Activated T-helper 1 cell treated with anti-CD3 and anti-CD28 coated beads, Interleukin-2, amount 50 U/mL, for 16 hours (primary cell): ENCODE measurements at places on chromosomes 3 and 15.

- no peak for DNase-seq
Observed at GRCh38 chr15:59741274-59741906, 52.3 kb upstream of the BNIP2 start.

GRCh38 chr15:31511707-31512310, 185.2 kb downstream of the KLF13 start:
- DNase-seq, result no peak

- DNase-seq, result no peak
Observed at GRCh38 chr3:45547764-45548680, 46.5 kb upstream of the LIMD1 start.

DNA sequence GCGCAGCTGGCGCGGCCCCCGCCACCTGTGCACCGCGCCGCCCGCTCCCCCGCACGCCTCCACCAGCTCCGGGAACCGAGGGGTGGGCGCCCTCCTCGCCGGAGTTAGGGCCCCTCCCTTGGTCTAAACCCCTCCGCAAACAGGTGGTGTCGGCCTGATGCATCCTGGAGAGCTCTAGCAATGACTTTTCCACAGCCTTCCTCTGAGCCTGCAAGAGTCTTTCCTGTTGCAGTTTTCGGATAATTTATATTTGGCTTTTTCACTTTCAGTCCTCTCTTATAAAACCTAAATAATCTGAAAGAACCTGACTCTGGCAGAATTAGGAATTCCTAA, 334 bp upstream of the IGSF11 start:
- no peak for DNase-seq

GRCh38 chr3:81393251-81393650, 368.2 kb downstream of the GBE1 start:
- no peak for DNase-seq

DNA sequence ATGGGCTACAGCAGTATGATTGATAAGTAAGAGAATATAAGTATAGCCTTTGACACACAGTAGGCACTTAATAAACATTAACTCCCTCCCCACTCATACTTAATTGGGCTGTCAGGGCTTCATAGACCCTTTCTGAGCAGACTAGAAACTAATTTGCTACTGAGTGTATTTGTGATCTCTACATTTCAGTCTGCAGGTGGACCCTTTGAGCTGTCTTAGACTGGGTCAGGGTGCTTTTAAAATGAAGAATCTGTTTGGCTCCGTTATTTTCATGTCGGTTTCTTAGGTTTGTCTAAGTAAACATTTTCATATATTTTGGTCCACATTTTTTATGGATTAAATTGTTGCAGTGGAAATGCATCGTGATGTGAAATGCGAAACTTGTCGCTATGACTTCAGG, 50.3 kb upstream of the SELENOK start:
- no peak for DNase-seq

- no peak for DNase-seq
Observed at GRCh38 chr3:122498152-122498551, 16.6 kb downstream of the KPNA1 start.

- DNase-seq, result no peak
Observed at GRCh38 chr3:10273702-10274305, 18.9 kb downstream of the GHRL start.

- no peak for DNase-seq
Observed at GRCh38 chr3:155435821-155436220, 142.3 kb upstream of the STRIT1 start.

DNA sequence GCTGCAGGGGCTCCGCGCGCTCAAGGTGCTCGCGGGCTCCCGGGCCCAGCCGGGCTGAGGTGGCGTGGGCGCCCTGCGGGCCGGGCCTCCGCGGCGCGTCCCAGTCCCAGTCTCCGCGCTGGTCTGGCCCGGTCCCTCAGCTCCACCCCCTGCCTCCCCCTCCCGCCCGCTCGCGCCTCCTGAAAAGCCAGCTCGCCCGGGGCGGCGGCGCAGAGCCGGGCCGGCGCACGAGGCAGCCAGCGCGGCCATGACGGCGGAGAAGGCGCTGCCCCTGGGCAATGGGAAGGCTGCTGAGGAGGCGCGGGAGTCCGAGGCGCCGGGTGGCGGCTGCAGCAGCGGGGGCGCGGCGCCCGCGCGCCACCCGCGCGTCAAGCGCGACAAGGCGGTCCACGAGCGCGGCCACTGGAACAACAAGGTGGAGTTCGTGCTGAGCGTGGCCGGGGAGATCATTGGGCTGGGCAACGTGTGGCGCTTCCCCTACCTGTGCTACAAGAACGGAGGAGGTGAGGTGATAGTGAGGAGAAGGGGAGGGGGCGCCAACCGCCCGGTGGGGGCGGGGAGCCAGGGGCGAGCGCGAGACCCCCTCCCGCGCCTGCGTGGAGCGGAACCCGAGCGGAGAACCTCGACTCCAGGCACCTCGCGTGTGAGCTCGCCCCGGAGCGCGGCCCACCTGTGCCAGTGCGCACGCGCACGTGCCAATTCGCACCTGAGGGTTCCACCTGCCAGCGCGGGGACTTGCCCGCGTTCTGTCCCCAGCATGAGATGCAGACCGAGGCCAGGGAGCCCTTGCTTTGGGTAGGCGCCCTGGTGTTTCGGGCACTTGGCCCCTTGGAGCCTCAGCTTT, at the start of gene SLC6A11:
TSS of gene SLC6A11 (plus strand) at position 210 of the 844 bp plus-strand sequence. CDS start at position 248, 38 bp downstream.
- DNase-seq, result no peak

DNA sequence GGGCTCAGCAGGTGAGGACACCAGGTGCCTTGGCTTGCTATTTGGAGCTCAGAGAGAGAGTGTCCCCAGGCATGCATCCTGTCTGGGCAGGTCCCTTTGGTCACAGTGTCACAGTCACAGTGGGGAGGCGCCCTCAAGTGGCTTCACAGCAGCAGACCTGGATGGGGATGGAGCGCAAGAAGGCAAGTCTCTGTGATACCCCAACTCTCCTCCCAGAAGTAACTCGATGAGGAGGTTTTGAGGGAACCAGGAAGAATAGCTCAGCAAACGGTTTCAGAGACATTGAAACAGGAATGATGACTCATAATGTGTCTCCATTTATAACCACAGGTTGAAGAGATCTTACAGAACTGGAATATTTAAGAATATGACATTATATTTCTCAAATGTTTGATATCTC, 66.5 kb upstream of the SH3GL3 start:
- DNase-seq, result no peak

- no peak for DNase-seq
Observed at GRCh38 chr3:60140160-60140559, 1090.3 kb upstream of the CFAP20DC start.

- no peak for DNase-seq
Observed at GRCh38 chr3:160091441-160091840, 102.8 kb downstream of the IL12A start.

DNA sequence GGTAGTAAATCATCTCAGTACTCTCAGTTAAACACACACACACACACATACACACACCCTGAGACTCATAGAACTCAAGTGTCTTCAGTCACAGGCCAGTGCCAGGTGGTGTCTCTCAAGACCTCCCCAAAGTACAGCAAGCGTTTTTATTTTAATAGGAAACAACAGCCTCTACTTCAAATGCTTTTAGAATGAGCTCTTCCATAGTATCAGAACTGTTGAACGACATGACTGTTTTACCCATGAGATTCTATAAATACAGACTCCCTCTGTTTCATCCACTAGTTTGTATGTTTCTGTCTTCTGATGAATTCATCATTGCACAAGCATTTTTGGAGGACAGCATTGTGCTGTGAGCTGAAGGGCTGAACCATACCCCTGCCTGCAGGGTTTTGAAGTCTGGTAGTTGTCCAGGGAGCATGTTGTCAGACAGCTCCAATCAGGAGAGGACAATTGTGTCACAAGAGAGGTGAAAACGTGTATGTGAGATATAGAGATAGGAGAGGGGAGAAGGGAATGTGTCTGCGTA, 201.0 kb upstream of the BCL6 start:
- DNase-seq, result no peak

DNA sequence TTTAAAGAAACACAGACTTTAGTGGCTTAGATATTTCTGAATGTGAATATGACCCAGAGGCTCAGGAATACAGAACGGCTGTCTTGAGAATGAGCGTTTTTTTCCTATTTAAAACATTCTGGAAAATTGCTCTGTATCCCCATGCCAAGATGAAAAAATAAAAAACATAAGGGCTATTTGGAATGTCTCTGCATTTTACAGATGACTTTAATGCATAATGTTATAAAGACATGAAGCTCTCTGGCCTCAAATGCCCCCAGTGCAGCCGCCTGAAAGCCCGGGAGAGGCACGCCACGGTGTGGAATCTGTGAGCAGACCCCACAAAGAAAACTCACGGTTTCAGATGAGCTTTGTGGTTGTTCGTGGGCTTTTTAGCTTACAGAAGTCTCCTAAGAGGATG, 322.5 kb upstream of the ICE2 start:
- DNase-seq, result no peak

- no peak for DNase-seq
Observed at GRCh38 chr3:123397050-123397590, 51.8 kb downstream of the ADCY5 start.

- no peak for DNase-seq
Observed at GRCh38 chr3:170564664-170565063, 21.2 kb downstream of the SLC7A14 start.

DNA sequence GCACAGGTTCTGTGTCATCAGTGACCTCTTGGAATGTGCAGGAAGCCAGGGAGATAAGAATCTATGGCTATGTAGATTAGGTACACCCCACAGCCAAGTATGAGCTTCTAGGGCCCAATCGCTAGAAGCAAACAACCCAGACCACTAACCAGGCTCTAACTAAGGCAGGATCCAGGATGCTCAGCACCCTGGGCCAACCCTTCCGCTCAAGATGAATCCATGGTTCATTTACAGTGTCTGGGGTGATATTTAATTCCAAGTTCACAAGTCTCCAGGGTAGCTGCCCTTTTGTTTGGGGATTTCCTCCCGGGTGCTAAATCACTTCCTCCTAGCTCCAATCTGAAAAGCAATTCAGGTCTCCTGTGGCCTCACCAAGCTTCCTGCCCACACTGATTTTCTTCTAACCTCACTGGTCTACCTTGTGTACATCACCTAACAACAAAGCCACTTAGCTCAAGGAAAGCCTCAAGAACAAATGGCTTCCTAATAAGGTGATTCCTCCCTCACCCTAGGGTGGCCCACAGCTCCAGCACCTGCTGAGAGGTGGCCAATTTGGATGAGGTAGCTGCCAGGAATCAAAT, 2.4 kb downstream of the EHD4 start:
- no peak for DNase-seq

GRCh38 chr3:197874064-197874463, 75.9 kb upstream of the RPL35A start:
- no peak for DNase-seq

- DNase-seq, result no peak
Observed at GRCh38 chr15:51796847-51797401, 32.5 kb upstream of the TMOD3 start.
